ENCODE measurements at places on chromosomes 7 and 10.

DNA sequence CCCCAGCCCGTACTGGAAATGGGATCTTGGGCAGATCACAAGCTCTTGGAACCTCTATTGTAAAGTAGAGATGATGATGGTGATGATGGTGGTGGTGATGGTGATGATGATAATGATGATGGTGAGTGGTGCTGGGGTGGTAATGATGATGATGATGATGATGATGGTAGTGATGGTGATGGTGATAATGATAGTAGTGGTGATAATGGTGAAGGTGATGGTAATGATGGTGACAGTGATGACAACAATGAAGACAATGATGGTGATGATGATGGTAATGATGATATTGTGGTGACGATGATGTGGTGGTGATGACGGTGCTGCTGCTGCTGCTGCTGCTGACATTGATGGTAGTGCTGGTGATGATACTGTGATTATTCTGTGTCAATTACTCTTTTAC is 91.0 kb upstream of the AFAP1L2 start:
- DNase-seq: no peak

DNA sequence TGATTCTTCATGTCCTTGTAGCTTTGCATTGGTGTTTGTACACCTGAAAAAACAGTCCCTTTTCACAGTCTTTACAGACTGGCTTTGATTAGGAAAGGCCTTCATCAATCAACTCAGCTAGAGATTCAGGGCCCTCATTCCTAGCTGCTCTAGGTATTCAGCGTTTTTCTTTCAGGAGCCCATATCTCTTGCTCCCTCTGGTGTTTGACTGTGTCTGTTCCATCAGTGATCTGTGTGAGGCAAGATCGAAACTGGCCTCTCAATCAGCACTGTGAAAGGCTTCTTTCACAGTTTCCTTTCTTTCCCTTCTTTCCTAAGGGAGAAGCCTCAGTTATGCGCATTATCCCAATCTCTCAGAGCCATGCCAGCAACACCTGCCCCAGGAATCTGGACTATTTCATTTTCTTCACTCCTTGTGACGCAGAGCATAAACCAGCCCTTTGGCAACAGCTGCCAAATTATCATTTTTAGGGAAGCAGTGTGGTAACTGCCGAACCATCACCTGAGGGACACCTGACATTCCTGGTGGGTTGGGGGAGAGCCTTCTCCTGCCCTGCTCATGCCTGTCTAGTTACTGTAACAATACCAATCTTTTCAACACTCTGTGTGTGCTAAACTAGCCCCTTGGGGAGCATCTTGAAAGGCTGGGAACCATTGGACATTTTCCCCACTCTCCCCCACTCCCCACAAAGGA is 75.7 kb upstream of the CCDC71L start:
- peak; percentile 20 for DNase-seq

GRCh38 chr10:11505639-11506038 is 105.8 kb downstream of the USP6NL start:
- DNase-seq: no peak

DNA sequence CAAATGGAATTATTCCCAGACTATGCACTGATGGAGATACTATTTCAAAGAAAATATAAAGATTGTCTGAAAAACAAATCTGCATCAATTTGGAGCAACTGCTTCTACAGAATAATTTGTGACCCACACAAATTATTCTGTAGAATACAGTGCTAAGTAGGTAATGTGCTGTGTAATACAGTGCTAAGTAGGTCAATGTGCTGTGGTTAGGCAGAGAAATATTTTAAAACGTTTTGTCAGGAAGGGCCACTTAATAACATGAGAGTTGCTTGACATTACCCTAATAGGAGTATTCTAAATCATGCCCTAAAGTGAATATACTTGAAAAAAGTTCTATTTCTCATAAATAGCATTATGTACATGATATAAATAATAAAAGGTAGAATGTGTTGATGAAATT is 116.5 kb upstream of the KCND2 start:
- DNase-seq: no peak

GRCh38 chr7:24926623-24927524 is 53.1 kb downstream of the OSBPL3 start:
- no peak for DNase-seq

DNA sequence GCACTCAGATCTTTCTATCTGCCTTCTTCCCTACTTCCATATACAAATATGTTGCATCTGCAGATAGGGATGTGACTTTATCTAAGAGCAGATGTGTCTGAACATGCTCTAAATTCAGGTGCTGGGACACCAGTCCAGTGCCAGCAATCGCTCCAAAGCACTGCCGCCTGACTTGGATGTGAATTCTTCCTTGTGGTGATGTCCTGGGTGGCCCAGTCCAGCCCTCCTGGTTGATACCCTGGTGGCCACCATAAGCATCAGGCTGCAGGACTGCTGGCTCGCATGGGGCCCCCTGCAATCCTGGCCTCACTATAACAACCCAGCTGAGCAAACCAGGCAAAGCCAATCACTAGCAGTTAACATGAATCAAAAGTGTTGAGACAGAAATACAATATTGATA is 149.2 kb upstream of the PDE1C start:
- no peak for DNase-seq

GRCh38 chr10:52332815-52333214 is 18.7 kb downstream of the DKK1 start:
- DNase-seq: no peak

- DNase-seq: no peak
Observed at GRCh38 chr7:25786936-25787335, 365.1 kb upstream of the NFE2L3 start.

- DNase-seq: no peak
Observed at GRCh38 chr10:99375426-99375825, 46.3 kb downstream of the CNNM1 start.

- DNase-seq: no peak
Observed at GRCh38 chr10:12529976-12530375, 180.6 kb downstream of the CAMK1D start.

DNA sequence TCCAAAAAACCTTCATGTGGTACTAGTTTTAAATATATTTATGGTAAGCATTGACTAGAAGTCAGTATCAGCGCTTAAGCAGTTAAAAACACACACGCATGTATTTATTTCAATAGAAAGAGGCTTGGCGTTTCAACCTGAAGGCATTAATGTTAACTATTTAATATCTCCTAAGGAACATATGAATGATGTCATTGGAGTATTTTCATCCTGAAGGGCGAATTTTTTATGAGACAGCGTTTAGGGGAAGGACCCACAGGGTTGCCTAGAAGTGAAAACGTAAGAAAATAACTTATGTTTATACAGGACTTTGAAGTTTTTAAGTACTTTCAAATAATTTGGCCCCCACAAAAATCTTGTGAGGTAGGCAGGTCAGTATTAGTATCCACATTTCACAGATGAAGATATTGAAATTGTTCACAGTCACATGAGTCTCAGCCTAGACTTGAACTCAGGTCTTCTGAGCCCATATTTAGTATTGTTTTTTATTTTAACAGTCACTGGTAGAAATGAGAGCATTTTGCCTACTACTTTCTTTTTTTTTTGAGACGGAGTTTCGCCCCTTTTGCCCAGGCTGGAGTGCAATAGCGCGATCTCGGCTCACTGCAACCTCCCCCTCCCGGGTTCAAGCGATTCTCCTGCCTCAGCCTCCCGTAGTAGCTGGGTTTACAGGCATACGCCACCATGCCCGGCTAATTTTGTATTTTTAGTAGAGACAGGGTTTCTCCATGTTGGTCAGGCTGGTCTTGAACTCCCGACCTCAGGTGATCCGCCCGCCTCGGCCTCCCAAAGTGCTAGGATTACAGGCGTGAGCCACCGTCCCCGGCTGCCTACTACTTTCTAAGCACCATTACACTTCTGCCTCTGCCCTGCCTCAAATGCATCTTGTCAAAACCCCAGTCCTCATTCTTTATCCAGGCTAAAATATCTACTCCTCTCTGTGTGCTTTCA is 1.8 kb downstream of the SLK start:
- no peak for DNase-seq

DNA sequence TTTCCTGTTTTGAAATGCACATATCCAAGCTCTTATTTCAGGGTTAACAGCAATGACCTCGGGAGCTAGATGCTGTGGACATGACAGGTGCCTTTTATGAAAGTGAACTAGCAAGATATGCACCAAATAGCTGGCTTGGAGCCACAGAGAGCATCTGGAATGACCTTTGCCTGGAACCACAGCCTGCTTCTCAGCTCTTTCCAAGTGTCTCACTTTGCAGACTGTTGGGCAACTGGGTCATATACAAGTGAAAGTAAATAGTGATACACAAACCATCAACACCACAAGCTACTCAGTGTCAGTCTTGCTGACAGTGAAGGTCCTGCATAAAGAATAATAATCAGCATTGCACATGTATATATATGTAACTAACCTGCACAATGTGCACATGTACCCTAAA is 183.5 kb downstream of the RNF133 start:
- DNase-seq: no peak

GRCh38 chr10:95544783-95545500 is 16.2 kb downstream of the SORBS1 start:
- DNase-seq: no peak

GRCh38 chr7:70588191-70588921 is 543.6 kb upstream of the GALNT17 start:
- no peak for DNase-seq

- DNase-seq: no peak
Observed at GRCh38 chr7:12630513-12630819, 57.0 kb upstream of the ARL4A start.

DNA sequence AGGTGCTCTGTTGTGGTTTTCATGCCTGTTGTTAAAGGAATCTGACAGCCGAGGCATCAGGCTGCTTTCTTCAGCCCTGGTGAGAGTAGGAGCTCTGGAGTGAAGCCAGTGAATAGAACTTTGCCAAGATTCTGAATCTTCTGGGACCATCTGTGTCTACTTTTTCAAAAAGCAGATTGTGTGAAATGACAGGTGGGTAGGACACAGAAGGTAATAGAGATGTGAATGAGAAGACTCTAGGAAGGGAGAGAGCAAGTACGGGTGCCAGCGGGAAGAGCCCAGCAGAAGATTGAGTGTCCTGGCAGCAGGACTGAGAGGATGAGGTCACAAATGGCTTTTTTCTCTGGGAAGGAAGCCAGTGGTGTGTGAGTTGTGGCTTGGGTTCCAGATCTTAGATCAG is 429.2 kb downstream of the SDK1 start:
- no peak for DNase-seq
